Activated effector memory CD4-positive, alpha-beta T cell treated with Interleukin-2 at 50 U/mL for 16 hours (primary cell): ENCODE measurements at places on chromosomes 1 and 21.

- DNase-seq, result no peak
Observed at GRCh38 chr1:211735208-211736170, 60.1 kb upstream of the NEK2 start.

- no peak for DNase-seq
Observed at GRCh38 chr1:52677076-52677806, 20.9 kb downstream of the COA7 start.

DNA sequence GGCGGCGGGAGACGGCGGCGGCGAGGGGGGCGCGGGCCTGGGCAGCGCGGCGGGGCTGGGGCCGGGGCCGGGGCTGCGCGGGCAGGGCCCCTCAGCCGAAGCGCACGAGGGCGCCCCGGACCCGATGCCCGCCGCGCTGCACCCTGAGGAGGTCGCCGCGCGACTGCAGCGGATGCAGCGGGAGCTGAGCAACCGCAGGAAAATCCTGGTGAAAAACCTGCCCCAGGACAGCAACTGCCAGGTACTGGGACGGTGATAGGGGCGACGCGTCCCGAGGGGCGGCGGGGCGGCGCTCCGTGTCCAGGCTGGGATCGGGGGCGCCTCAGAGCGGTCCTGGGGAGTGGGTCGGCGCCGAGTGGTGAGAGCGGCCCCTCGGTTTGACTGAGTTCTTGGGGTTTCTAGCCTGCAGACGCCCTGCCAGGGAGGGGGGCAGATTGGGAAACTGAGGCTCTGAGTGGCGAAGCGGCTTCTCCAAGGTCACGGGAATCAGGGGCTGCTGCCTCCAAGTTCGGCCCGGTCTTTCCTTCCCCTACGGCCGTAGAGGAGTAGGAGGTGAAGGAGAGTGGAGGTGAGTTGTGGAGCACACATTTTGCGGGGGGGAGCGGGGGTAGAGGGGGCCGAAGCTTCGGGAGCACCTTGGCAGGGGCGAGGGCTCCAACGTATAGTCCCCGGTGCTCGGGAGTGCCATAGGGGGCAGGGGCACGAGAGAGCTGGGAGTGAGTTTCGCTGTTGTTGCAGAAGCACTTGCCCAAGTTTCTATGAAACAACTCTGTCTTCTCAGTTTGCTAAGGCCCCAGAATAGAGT is 508 bp downstream of the RAVER2 start:
- DNase-seq, result no peak

DNA sequence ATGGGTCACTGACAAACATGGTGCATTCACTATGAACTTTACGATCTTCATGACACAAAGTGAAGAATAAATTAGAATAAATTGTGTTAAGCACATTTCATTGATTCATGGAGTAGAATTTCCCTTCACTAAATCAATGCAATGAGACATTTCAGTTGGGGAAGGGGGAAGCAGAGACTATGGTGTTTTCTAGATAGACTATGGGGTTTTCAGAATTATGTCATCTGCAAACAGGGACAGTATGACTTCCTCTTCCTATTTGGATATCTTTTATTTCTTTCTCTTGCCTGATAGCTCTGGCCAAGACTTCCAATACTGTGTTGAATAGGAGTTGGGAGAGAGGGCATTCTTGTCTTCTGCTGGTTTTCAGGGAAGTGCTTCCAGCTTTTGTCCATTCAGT is 80.0 kb upstream of the C1orf105 start:
- no peak for DNase-seq

GRCh38 chr1:206047271-206047670 is 5.7 kb upstream of the RHEX start:
- no peak for DNase-seq

GRCh38 chr1:48726557-48727215 is 50.0 kb downstream of the BEND5 start:
- no peak for DNase-seq

GRCh38 chr1:94325377-94326302 is 88.3 kb upstream of the ARHGAP29 start:
- DNase-seq, result no peak

DNA sequence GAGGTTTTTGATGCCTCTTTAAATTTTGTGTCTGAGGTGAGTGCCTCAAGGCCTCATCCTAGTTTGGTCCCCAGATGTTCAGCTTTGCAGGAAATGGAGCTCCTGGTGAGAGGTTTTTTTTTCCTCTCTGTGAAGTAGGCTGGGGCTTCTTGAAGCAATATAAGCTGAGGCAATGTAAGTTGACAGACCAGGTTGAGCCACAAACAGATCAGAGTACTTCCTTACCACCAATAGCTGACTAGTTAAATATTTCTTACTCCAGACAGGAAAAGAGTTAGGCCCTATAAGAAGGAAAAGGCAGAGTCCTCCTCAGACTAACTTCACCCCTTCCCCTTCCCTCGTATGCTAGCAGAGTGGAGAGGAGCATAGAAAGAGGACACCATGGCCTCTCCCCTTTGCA is 341.0 kb downstream of the LMO4 start:
- DNase-seq, result no peak

GRCh38 chr21:27703791-27704190 is 736.9 kb upstream of the ADAMTS5 start:
- DNase-seq, result no peak

GRCh38 chr1:118183586-118183985 is 1.4 kb downstream of the SPAG17 start:
- DNase-seq, result no peak

- no peak for DNase-seq
Observed at GRCh38 chr1:224565611-224566406, 50.3 kb upstream of the CNIH3 start.

DNA sequence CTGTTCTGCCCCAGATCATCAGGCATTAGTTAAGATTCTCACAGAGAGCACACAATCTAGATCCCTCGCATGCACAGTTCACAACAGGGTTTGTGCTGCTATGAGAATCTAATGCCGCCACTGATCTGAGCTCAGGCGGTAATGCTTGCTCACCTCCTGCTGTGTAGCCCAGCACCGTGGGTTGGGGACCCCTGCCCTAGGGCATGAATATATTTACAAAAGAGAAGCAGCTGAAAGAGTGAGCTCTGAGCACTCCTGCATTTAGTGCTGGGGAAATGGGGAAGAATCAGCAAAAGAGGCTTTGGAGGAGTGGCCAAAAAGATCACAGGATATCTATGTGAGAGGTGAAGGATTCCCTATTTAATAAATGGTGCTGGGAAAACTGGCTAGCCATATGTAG is 5.6 kb downstream of the CFAP57 start:
- no peak for DNase-seq

DNA sequence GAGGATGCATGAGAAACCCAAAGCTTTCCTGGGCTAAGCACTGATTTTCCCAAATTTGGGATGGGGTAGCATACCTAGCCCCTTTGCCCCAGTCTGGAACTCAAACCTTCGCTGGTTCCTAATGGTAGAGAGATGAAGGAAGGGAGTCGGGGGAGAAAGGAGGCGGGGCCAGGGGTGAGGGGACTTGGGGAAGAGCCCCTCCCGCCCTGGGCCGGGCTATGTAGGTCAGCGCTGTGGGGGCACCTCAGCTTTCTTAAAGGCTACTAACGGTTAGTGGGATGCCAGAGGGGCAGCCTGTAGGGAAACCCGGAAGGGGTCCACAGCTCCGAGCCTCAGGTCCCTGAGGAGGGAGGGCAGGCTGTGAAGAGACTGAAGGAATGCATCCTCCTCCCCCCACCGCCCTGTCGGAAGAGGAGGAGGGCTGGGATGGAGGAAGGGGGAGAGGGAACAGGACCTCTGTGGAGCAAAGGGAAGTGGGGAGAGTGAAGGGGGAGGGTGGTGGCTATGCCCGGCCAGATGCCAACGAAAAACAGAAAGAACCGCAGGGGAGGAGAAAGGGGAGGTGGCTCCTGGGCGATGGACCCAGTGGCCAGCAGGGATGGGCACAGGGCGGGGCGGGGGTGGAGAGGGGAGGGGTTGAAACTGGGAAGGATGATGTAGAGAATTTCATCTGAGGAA is 1.3 kb downstream of the CADM3 start:
- no peak for DNase-seq

DNA sequence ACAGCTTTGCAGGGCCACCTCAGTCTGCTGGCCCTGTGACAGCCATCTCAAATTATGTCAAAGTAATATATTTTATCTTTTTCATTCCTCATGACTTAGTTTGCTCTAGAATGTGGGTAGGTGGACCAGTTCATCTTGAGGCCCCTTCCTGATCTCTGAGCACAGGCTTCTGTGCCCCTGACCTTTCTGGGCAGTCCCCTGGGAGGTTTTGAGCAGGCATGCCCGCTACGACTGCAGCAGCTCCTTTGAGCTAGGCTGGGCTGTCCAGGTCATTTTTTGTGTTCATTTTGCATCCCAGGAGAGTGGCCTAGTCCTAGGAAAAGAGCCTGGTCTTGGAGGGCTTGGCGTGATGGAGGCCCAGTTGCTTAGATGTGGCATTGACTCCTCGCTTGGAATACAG is 42.7 kb downstream of the EIF2D start:
- no peak for DNase-seq

DNA sequence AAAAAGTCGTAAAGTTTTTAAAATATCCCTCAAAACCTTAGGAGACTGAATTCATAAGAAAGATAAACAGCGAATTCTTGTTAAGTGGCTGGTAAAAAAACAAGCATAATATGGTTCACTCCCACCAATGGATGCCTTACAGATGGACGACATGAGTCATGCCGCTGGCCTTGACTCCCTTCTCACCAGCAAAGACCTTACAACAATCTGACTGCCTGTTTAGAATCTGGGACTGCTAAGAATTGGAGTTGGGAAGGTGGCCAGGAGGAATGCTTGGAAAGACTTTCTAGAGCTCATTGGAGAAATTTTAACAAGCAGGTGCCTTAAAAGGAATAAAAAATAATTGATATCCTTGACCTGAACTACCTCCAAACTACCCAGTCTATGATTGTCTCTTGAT is 206.9 kb upstream of the FMN2 start:
- DNase-seq, result no peak

GRCh38 chr21:44377922-44378645 is 24.7 kb downstream of the TRPM2 start:
- DNase-seq, result no peak

DNA sequence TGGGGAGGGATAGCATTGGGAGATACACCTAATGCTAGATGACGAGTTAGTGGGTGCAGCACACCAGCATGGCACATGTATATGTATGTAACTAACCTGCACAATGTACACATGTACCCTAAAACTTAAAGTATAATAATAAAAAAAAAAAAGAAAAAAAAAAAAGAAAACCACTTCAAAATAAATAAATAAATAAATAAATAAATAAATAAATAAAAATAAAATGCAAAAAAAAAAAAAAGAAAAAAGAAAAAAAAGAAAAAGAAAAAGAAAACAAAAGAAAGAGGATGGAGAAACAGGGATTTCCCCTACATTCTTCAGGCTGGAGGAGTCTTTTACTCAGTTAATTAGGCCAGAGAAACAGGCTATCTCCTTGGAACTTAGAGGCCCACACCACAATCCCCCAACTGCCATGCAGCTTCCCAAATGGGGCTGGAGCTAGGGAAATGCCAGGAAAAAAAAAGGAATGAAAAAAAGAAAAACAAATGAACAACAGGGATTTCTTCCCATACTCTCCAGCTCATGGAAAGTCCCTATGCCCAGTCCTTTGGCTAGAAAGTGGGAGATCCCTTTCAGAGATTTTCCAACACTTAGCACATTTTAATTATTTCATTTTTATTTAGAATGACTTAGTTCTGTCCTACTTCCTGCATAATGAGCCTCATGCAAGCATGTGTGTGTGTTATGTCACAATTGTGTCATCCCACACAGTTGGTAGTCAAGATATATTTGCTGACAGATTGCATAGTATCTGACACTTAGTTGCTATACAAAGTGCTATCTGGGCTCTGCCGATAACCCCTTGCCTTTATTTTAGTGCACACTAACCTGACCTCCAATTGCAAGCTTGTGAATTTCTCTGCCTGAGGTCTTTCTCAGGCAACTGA is 486.4 kb downstream of the PLPP3 start:
- no peak for DNase-seq

GRCh38 chr1:119621705-119622104 is 26.4 kb downstream of the ZNF697 start:
- DNase-seq, result no peak

DNA sequence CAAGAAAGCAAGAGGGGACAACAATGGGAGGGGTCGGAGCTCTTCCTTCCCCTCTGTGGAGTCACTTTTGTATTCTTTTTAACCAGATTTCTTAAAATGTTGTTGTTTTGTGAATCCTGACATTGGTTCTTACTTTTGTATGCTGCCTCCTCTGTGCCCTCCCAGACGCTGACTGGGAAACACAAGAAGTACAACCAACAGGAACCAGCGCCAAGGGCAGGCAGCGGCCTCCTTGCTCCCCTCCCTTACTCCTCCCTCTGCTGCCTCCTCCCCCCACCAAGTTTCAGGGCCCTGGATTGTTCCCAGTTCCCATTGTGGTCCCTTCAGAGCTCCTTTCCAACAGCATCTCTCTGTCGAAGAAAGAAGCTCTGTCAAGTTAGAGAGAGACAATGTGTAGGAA is 111.1 kb downstream of the BRINP2 start:
- DNase-seq, result no peak

- DNase-seq, result no peak
Observed at GRCh38 chr1:39104158-39105060, 78.3 kb downstream of the NDUFS5 start.

GRCh38 chr1:87051965-87052364 is 137.5 kb downstream of the HS2ST1 start:
- no peak for DNase-seq

DNA sequence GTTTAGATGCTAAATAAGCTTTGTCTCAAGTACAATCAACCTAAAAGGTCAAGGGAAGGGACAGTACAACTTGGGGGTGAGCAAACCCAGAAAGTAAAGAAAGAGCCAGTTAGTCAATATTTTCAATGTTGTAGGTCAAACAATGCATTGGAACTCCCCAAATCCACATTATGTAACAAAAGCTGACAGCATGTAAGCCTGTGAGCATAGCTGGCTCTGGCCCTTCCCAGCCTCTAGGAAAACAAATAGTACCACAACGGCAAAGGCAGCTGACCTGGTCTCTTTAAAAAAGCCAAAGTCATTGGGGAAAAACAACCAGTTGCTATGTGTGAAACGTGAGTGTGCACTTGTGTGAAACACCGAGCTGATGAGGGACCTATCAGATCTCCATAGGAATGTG is 3.4 kb downstream of the CBR1 start:
- no peak for DNase-seq

DNA sequence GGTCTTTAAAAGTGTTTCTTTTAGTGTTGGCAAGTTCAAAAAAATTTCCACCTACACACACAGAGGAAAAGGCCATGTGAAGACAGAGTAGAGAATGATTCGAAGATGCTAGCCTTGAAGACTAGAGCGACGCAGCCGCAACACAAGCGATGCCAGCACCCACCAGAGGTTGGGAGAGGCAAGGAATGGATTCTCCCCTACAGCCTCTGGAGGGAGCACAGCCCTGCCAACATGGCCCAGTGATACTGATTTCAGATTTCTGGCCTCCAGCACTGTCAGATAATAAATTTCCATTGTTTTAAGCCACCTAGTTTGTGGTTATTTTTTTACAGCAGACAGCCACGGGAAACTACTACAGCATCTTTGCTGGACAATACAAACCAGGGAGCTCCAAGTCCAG is 6.9 kb upstream of the ADAR start:
- DNase-seq, result no peak

GRCh38 chr1:104932949-104933679 is 1183.4 kb downstream of the AMY1C start:
- no peak for DNase-seq
